ENCODE measurements at places on chromosomes 3 and 15.

GRCh38 chr3:180478695-180479094 lies 123.3 kb upstream of the TTC14 start:
- DNase-seq: no peak

- DNase-seq: peak; percentile 42
These were observed 792 bp downstream of the TPRA1 start for GRCh38 chr3:127589600-127590281.

- no peak for DNase-seq
These were observed 50.5 kb downstream of the UBE2E1 start for GRCh38 chr3:23856286-23856685.

DNA sequence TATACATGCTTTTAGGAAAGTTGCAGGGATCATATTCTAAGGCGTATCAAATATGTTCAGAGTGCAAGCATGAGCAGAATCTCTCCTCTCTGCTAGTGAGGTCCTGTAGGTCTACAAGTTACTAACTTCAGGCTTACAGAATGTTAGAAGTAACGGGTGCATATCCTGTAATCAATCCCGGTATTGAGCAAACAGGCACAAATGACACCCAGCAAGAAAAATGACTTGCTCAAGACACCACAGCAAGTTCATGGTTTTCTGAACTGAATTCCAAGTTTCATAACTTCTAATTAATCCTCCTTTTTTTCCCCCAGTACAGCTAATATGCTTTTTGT lies 353.9 kb upstream of the TPRG1 start:
- DNase-seq: no peak

GRCh38 chr3:139585820-139586219 lies 46.3 kb upstream of the RBP1 start:
- DNase-seq: no peak

DNA sequence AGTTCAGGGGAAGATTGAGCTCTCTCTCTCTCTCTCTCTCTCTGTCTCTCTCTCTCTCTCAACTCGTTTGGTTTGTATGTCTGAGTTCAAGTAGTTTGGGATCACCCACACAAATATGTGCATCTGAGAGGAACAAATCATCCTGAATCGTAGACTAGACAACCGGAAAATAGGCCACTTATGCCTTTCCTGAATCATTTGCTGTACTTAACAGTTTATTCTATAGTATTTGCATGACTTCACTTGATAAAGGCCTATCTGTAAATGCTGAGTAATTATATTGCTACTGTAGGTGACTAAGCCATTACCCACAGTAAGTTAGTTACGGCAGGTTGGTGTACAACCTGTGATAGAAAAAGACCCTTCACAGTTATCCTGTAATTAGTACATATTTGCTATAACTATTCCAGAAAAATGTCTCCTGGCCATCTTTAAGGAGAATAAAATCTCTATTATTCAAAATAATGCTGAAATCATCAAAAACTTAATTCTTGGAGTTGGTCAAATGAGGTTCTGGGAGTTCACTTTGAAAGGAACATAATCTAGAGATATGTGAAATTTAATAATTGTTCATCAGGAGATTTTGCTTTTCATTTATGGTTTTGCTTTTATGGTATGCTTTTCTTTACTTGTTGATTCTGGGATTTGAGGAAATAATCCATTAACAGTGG lies 31.1 kb downstream of the OXSM start:
- no peak for DNase-seq

GRCh38 chr15:59532770-59533379 lies 78.7 kb upstream of the GCNT3 start:
- peak; percentile 79 for DNase-seq

DNA sequence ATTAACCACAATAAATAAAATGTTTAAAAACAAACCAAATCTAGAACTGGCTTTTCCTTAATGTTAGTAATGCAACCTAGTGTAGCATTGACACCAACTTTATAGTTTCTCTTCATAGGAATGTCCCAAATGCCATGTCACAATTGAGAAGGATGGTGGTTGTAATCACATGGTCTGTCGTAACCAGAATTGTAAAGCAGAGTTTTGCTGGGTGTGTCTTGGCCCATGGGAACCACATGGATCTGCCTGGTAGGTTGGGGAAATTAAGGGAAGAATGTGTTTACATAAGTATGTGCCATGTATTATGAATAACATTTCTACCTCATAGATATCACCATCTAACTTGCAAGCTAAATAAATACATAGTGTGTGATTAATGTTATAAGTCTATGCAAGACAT lies 84.4 kb upstream of the GOLGA6B start:
- no peak for DNase-seq

DNA sequence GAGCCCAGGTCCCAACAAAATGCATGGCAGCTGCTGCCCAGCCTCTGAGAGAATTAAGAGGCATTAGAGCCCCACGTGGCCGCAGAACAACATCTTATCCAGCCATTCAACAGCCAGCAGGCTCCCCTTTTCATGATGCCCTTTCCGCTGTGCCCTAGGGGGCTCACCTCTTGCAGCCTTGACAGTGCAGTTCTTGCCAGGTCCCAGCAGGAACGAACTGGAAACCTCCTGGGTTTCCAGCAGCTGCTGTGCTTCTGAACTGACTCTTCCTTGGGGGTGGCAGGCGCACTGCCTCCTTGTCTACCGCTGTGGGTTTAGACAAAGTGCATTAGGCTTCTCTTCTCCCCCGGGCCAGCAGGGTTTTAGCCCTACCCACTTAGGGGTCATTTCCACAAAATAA lies 85.2 kb downstream of the FAM174B start:
- DNase-seq: no peak

DNA sequence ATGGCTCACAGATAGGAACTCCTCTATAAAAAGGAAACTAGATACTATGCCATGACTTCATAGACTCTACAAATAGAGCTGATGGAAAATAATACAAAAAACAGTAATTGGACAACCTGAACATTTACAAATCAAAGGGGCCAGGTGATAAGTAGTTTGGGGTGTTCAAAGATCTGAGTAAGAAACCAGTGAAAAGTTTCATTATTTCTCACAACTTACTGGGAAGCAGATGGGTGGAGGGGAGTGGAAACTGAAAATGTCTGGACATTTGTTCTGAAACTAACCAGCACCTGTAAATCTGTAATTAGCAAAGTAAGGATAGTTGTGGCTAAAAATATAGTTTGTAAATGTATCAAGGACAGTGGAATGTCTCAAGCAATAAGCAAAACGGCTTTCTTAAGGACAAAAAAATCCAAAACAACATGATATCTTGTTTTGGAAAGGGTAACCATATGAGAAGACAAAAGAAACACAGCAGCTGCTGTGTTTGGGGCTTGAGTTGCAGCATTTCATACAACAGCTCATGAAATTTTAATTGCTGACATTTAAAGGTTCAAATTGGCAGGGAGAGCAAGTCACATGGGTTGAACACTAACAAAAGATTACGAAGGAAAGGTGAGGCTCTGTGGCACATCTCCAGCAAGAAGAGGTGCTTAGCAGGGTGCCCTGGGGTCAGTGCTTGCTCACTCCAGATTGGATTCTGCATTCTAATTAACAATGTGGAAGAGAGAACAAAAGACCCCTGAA lies 26.8 kb upstream of the THBS1 start:
- no peak for DNase-seq

- DNase-seq: no peak
These were observed 745.2 kb downstream of the SI start for GRCh38 chr3:164332831-164333802.

- DNase-seq: no peak
These were observed 31.0 kb downstream of the FSTL1 start for GRCh38 chr3:120419797-120420196.

- peak; percentile 55 for DNase-seq
These were observed 9.1 kb downstream of the HDC start for GRCh38 chr15:50256188-50257041.

- no peak for DNase-seq
These were observed 79.5 kb downstream of the SEMA6D start for GRCh38 chr15:47796830-47797229.

DNA sequence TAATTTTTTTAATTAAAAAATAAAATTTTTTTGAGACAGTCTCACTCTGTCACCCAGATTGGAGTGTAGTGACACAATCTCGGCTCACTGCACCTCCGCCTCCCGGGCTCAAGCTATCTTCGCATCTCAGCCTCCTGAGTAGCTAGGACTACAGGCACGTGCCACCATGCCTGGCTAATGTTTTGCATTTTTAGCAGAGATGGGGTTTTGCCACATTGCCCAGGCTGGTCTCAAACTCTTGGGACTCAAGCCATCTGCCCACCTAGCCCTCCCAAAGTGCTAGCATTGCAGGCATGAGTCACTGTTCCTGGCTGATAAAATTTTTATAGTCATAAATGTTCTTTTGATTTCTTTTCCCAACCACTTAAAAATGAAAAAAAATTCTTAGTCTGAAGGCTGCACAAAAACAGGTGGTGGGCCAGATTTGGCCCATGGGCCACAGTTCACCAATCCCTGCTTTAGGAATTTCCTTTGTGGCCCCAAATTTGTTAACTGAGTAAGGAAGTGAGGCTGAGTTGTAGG lies 9.2 kb downstream of the UBA5 start:
- no peak for DNase-seq

GRCh38 chr3:134049676-134050075 lies 20.0 kb upstream of the SLCO2A1 start:
- DNase-seq: no peak

- no peak for DNase-seq
These were observed 31.3 kb downstream of the ALCAM start for GRCh38 chr3:105397974-105398373.

DNA sequence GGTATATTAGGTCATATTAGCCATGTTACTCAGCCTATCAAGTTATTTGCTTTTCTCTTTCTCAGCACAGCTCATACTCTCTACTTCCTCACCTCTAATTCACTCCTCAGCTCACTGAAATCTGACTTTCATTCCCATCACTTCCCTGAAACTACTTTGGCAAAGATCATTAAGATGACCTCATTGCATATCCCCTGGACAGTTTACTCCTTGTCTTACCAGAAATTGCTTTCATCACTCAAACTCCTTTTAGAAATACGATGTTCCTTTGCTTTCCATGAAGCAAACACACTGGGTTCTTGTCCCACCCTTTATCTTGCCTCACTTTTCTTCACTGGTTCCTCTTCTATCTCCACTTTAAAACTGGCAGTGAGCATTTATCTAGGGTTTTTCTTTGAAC lies 354.4 kb downstream of the TUSC7 start:
- DNase-seq: peak; percentile 71

- DNase-seq: peak; percentile 12
These were observed 9.9 kb upstream of the EID1 start for GRCh38 chr15:48868023-48868422.

DNA sequence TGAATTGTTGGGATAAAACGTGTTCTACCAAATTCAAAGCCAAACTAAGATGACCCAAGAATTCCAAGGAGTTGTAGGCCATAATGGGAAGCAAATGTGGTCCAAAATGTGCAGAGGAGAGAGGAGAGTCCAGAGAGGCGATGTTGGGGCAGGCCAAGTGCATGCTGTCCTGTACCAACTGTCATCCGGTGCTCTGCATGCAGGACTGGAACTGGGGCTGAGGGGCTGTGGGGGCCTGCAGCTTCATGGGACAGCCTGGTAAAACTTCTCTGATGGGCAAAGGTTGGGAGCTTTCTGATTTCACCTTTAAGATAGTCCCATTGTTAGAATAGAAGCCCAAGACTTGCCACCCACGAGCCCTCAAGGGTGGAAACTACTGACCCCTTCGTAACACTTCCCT lies 831.4 kb downstream of the AGBL1 start:
- no peak for DNase-seq

DNA sequence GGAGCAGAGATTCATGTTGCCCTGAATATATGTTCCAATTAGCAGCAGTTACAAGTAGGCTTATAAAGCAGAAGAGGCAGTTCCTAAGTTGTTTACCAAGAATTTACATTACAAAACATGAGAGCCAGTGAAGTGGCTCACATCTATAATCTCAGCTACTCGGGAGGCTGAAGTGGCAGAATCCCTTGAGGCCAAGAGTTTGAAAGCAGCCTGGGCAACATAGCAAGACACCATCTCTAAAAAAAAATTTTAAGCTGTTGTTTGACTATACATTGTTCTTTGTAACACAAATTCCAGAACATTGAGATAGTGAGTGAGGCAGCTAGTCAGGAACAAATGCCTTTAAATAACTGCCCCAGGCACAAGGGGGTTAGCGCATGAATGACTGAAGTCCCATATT lies 10.3 kb upstream of the ZMAT3 start:
- DNase-seq: no peak

GRCh38 chr3:122392868-122393844 lies 9.2 kb downstream of the FAM162A start:
- DNase-seq: peak; percentile 76

- DNase-seq: peak; percentile 7
These were observed 1154.8 kb downstream of the NSUN3 start for GRCh38 chr3:95217661-95218060.

DNA sequence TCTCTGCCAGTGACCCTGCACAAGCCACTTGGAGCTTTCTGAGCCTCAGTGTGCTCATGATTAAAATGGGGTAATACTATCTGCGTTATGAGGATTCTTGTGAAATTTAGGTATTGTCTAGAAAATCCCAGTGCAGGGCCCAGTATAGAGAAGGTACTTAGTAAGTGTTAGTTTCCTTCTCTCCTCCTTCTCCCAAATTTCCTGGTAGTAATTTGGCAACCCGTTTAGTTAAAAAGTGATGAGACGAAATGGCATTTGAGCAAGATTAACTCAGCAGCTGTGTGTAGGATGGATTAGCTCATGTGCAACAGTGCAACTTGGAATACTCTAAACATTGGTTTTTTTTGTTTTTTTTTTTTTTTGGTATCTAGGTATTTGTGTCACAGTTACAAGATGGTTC lies 84.6 kb downstream of the SLCO3A1 start:
- no peak for DNase-seq

- DNase-seq: no peak
These were observed 39.2 kb upstream of the SEMA4B start for GRCh38 chr15:90161950-90162361.

GRCh38 chr15:84987949-84988624 lies 6.4 kb downstream of the PDE8A start:
- DNase-seq: no peak

- no peak for DNase-seq
These were observed 58.6 kb downstream of the PRICKLE2 start for GRCh38 chr3:64166584-64167162.

DNA sequence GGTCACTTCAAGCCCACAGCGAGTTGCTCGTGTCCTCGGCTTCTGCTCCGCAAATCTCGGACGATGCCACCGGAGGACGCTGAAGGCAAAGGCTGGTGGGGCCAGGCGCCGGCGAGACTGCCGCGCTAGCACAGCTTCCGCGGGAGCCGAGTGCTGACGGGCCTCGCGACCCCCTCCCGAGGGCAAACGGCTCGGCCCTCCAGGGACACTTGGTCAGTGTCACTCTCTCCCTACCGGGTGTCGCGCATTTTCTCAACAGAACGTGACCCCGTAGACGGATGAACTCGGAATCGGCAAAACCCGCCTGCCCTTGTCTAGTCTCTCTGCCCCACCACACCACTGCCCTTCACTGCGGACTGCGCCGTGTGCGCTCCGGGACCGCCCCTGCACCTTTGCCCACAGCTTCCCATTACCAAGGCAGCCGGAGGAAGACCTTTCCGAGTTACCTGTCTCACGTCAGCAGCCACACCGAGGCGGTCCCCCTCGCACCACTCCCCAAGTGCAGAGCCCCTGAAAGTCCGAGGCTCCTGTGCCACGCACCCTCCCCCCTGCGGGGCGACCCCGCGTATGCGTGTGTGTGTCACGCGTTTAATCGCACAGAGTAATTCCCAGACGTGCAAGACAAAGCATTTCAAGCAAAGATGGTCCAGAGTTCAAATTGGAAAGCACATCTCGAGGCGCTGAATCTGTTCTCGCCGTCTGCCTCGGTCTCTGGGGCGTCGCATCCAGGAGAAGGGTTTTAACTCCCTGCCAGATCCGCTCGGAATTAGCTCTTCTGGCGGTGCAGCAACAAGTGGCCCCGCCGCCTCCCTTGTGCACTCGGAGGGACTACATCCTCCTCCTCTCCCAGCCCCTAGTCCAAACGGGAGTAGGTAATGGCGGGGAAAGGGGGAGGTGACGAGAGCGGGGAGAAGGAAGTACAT lies 245.0 kb upstream of the TOPAZ1 start:
- DNase-seq: no peak

Data from OCI-M1 (cell line).